Muscle of back (tissue), 13 donors: ENCODE measurements at places on chromosomes 1 and 21.

DNA sequence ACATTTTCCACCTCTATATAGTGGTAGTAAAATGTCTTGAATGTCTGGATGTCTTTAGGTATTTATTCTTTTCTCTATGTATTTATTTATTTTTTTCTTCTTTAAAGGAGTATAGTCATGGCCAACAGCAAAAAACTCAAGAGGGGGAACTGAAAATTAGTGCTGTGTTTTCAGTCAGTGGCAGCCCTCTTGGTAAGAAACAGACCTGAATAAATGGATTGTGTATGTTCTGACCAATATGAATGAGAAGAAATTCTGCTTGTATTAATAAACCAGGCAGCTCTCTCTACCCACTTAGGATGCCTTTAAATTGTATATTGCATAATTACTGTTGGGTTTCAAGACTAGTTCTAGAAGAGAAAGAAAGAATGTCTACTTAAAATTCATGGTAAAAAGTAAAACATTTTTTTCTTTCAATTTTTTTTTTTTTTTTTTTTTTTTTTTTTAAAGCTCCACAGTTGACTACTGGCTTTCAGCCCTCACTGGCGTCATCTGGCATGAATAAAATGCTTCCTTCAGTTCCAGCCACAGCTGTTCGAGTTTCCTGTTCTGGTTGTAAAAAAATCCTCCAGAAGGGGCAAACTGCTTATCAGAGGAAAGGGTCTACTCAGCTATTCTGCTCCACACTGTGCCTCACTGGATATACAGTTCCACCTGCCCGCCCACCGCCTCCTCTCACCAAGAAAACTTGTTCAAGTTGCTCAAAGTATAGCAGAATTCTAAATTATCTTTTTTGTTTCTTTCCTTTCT lies 101.6 kb downstream of the ZMYM4 start:
- DNase-seq, result peak; percentile 93

- no peak for DNase-seq
Measured at GRCh38 chr1:208336137-208336518, 91.9 kb upstream of the PLXNA2 start.

DNA sequence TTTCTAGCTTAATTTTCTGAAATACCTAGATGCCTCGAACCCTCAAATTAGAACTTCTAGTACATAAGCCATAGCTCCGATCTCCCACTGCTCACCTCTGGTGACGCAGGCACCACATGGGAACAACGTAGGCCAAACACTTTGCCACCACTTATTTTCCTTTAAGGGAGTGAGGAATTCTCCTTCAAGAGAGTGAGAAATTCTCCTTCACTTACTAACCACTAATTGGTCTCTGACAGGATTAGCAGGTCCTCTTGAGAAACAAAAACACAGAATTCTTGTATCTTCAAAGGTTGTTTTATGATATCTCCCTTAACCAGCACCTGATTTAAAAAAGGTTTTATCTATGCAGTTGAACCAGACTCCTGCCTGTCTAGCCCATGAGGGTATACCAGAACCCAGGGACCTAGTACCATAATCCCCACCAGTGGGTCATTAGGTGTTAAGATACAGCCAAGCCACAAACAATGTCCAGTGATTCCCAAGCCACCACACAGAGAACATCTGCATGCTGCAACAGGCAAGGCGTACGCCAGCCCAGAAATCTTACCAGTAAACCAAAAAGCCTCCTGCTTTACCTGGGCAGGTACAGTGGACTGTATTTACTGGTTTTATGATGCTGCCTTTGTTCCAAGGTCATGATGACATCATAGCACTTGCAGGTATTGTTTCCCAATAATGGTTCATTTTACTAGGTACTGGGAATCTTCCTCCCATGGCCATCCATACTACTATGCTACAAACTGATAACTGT lies 20.3 kb upstream of the CXADR start:
- DNase-seq, result no peak

- no peak for DNase-seq
Measured at GRCh38 chr1:51072651-51073050, 29.4 kb upstream of the C1orf185 start.

DNA sequence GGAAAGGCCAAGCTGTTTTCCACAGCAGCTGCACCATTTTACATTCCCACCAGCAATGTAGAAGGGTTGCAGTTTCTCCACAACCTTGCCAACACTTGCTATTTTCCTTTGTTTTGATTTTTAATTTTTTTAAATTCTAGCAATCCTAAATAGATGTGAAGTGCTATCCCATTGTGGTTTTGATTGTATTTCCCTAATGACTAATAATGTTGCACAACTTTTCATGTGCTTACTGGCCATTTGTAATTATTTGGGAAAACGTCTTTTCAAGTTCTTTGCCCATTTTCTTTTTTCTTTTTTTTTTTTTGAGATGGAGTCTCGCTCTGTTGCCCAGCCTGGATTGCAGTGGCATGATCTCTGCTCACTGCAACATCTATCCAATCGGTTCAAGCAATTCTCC lies 53.9 kb downstream of the VCAM1 start:
- no peak for DNase-seq
